ENCODE measurements at places on chromosomes 7 and 10.

- no peak for DNase-seq
Measured at GRCh38 chr7:44066494-44067063, 1.2 kb upstream of the PGAM2 start.

- DNase-seq = no peak
Measured at GRCh38 chr10:8229153-8229552, 174.7 kb downstream of the GATA3 start.

DNA sequence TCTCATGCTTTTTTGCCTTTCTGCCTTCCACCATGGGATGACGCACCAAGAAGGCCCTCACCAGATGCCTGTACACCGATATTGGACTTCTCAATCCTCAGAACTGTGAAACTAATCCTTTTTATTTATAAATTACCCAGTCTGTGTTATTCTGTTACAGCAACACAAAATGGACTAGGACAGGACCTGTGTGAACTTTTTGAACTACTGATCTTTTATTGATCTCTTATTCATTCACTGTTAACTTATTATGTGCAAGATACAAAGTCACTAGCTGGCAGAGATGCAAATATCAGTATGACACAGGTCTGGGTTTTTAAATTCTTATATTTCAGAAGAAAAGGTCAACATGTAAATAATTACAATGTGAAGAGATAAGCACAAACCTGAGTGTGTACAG lies 635.8 kb downstream of the SORCS1 start:
- DNase-seq = no peak

GRCh38 chr7:156777364-156778069 lies 115.5 kb downstream of the LMBR1 start:
- DNase-seq = no peak

GRCh38 chr7:132532281-132532680 lies 44.0 kb downstream of the PLXNA4 start:
- no peak for DNase-seq

DNA sequence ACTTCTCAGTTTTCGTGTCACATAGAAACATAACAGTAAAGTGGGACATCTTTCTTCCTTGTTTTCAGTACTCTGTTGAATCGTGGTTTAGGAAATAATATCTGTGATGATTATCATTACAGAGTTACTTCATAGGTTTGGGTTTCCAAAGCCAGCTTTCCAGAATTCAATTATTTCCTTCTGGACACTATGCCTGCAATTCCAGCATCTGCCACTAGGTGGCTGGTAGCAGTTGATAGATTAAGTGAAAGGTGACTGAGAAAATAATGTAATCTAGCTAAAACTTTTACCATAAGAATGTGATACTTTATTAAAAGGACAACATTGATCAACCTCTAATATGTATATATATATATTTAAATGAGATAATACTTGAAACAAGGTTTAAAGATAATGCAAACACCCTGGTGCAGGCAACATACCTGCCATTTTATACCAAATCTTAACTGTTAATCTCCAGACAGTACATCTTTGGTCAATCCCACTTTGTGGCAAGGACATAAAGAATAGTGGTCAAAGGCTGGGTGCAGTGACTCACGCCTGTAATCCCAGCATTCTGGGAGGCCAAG lies 102.6 kb downstream of the SH3PXD2A start:
- no peak for DNase-seq

- DNase-seq = no peak
Measured at GRCh38 chr10:118397391-118397790, 55.3 kb upstream of the FAM204A start.

GRCh38 chr10:114868870-114869519 lies 47.4 kb downstream of the FHIP2A start:
- DNase-seq = no peak

DNA sequence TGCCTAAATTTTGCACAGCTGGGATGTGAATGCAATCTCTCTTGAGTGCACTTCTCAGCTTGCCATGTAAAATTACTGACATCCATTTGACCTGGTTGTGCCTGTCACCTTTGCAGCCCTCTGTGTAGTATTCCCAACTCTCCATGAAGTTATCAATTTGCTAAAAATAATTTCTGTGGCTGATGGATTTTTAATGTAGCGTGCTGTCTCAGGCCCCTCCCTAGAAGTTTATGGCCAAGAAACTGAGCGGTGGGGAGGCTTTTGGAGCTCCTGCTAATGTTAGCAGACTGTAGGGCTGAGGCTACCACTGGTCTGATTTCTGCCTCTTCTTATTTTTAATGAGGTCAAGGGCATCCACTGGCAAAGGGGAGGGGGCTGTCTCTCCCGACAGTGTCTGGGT lies 577.0 kb upstream of the DPP6 start:
- DNase-seq = no peak

DNA sequence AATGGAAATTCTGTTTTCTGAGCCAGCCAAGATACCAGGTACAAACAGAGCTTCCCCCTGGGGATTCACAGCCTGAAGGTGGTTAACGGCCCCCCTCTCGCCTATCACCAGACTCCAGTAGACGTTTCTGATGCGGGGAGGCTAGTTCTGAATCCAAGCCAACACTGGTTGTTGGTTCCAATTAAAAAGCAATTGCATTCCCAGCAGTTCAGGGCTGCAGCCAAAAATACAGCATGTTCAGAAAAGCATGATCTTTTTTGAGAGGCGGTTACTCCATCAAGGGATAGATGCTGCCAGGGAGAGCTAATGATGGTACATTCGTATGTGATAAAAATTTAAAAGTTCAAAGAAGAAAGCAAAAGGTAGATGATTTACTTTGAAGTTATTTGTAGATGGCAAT lies 481.0 kb downstream of the GALNT17 start:
- no peak for DNase-seq

Measured in T1000 (cell line).